ENCODE measurements at places on chromosomes 4 and X.

DNA sequence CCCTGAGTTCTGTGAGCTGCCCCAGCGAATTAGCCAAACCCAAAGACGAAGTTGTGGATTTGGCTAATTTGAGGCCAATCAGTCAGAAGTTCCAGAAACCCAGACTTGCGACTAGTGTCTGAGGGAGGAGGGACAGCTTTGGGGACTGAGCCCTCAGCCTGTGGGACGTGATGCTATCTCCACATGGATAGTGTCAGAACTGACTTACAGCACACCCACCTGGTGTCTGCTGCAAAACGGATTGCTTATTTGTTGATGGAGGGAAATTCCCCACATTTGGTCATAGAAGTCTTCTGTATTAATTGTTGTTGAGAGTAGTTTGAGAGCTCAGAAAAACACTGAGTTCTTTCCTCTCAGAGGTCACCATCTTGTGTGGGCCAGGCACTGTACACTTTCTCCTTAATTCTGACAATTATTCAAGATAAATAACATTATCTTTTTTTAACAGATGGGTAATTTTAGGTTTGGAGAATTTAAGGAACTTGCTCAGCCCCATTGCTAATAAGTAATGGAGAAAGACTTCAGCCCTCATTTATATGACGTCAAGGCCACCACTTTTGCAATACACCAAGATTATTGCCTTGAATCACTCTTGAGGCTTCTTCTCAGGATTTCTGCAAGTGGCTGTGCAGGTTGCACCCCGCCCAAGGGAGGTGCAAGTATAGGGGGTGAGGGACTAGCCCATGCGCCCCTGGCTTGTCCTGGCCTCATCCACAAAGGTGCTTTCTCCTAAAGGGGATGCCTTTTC is 16.7 kb downstream of the CLRN2 start:
- DNase-seq: no peak

DNA sequence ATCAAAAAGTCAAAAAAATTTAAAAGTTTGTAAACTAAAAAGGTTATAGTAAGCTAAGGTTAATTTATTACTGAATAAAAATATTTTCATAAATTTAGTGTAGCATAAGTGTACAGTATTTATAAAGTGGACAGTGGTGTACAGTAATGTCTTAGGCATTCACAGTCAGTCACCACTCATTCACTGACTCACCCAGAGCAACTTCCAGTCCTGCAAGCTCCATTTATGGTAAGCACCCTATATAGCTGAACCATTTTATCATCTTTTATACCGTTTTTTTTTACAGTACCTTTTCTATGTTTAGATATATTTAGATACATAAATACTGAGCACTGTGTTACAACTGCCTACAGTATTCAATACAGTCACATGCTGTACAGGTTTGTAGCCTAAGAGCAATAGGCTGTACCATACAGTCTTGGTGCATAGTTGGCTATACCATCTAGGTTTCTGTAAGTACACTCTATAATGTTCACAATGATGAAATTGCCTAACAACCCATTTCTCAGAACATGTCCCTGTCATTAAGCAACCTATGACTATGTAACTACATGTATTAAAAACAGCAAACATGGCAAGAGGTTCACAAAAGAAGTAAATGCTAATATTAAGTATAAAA is 18.6 kb downstream of the ACSL4 start:
- DNase-seq: no peak

DNA sequence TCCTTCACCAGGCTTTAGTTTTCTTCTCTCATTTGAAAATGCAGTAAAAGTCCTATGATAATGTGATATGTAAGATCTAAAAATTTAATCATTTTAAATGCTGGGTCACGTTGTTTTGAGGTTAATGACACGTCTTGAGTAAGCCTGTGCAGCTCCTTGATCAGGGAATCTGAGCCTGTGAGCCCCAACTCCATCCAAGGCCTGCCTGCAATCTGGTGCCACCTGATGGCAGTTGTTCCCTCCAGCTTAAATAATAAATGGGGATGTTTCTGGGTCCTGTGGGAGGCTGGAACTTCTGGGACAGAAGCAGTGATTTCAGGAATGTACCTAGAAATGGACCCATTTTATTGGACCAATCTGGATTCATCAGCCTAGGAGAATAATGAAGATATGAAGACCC is 455.4 kb upstream of the ADGRL3 start:
- no peak for DNase-seq

DNA sequence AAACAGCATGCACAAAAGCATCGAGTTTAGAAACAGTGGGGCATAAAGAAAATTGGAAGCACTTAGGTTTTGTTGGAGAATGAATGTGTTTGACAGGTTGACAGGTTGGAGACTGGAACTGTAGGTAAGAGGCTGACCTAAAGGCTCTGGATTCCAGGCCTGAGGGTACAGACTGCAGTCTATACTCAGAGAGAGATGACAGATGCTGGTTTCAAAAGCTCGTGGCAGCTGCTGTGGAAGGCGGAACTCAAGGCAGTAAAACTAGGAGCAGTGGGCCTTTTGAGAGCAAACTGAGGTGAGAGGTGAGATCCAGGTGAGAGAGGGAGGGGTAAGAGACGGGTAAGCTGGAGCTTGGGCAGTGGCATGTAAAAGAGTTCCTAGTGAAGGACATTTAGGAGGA is 415.2 kb downstream of the TRIML1 start:
- no peak for DNase-seq

- peak; percentile 60 for DNase-seq
These were observed 21.9 kb downstream of the BMP3 start for GRCh38 chr4:81052119-81053068.

GRCh38 chr4:185950891-185951290 is 118.1 kb upstream of the TLR3 start:
- no peak for DNase-seq

- no peak for DNase-seq
These were observed 7.8 kb downstream of the FRG2 start for GRCh38 chr4:190019023-190019858.

DNA sequence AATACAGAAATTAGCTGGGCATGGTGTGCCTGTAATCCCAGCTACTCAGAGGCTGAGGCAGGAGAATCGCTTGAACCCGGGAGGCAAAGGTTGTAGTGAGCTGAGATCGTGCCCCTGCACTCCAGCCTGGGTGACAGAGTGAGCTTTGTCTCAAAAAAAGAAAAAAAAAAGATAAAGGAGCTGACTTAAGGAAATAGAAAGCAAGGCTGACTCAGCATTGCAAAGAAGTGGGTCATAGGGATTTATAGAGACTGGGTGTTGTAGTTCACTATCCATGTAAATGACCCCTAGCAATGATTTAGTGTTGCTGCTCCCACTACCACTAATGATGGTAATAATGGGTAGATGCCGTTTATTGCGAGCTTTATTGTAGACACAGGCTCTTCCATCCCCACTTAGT is 47.6 kb downstream of the ADD1 start:
- no peak for DNase-seq

DNA sequence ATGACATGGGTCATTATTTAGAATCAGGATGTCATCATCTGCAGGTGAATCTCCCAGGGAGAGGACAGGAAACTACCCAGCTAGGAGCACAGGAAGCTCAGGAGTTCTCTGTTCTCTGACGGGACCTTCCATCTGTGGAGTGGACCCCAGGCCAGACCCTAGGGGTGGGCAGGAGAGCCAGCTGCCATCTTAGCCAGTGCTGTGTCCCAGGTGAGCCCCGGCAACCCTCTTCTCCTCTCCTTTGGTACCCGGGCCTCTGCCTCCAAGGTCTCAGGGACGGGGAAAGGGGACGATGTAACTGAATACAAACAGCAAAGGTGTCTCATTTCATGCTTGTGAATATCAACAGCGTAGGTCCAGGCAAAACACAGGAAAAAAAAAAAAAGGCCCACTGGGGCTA is 48.5 kb downstream of the C4orf50 start:
- no peak for DNase-seq

GRCh38 chr4:41358647-41359421 is 102.1 kb downstream of the UCHL1 start:
- peak; percentile 94 for DNase-seq

DNA sequence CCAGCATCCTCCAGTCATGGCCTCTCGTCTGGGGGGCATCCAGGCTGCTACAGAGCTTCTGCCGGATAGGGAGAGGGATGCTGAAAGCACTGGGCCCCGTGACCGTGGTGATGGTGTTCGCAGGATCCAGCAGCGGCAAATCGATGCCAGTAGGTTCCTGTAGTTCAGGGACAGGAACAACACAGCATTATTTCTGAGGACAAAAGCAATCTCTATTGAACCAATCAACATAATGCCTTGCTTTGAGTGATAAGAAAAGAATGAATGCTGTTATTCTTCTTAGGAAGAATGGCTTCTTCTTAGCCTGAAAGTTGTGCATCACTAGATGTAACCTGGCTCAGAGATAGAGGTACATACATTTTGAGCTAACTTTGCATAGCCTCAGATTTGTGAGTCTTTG is 378.6 kb downstream of the UNC5C start:
- DNase-seq: no peak

GRCh38 chrX:79371101-79371500 is 4.0 kb upstream of the ITM2A start:
- DNase-seq: no peak

DNA sequence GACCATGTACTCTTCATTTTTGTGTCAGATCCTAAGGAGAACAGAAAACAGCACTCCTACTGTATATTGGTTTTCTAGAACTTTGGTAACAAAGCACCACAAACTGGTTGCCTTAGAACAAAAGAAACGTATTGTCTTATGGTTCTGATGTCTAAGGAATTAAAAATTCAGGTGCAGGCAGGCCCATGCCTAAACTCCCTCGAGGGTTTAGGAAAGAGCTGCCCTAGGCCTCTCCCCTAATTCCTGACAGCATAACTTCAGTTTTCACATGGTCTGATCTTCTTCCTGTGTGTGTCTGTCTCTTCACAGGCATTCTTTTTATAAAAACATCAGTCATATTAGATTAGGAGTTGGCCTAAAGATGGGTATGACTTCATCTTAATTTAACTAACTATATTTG is 1093.6 kb downstream of the TECRL start:
- no peak for DNase-seq

- no peak for DNase-seq
These were observed 27.4 kb downstream of the HOPX start for GRCh38 chr4:56653461-56654237.

- DNase-seq: no peak
These were observed 170.9 kb downstream of the IL15 start for GRCh38 chr4:141807103-141807891.

DNA sequence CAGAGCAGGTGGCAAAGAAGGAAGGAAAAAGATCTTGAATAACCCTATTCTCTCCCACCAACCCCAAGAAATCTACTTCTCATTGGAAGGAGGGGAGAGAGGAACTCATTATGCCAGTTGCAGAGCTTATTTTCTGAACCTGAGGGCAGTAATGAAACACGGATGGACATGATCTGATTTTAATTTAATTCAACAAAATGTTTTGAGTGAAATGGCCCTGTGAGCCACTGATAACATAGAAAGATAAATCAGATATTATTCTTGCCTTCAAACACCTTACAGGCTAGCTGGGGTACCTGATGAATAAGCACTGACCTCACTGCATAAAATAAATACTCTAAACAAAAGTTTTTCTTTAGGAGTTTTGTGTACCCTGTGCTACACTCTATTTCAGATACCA is 30.3 kb downstream of the DAPP1 start:
- no peak for DNase-seq

- no peak for DNase-seq
These were observed 51.6 kb upstream of the SETD7 start for GRCh38 chr4:139607502-139608060.

DNA sequence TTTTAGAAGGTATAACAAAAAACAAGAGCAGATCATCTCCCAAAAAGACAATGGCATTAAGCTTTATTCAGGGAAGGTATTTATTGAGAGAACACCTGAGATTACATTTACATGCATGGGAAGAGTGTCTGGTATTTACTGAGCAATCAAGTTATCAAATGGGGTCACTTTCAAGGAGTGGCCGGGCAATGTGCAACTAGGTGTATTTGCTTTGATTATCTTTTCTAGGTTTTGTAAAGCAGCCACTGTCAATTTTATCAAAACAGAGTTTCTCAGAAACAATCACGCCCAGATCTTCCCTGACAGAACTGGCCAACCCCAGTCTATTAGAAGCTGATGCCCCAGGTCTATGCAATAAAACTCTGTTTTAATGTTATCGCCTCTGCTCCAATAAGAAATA is 169.5 kb downstream of the GLRA2 start:
- DNase-seq: no peak

GRCh38 chrX:38879631-38880220 is 78.5 kb downstream of the MID1IP1 start:
- DNase-seq: peak; percentile 31

DNA sequence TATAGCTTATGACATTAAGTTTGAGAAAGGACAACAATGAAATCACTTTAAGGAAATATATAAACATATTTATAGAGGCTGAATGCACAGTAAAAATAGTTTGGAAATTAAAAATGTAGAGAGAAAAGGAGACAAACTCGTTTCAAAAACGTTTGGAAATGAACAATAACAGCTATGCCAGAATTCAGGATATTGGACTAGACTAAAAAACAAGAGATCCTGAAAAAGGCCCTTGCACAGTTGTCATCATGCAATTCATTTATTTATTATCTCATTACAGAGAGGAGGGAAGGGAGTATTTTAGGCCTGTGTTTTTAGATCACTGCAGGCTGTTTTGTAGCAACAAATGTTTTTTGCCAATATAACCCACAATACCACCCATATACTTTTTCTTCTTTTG is 527.2 kb downstream of the ADGRL3 start:
- DNase-seq: no peak

GRCh38 chr4:23911675-23912455 is 22.0 kb upstream of the PPARGC1A start:
- no peak for DNase-seq

- no peak for DNase-seq
These were observed 29.5 kb upstream of the IRF2 start for GRCh38 chr4:184503869-184504300.

- DNase-seq: no peak
These were observed 139.4 kb downstream of the EVC2 start for GRCh38 chr4:5568931-5569330.

DNA sequence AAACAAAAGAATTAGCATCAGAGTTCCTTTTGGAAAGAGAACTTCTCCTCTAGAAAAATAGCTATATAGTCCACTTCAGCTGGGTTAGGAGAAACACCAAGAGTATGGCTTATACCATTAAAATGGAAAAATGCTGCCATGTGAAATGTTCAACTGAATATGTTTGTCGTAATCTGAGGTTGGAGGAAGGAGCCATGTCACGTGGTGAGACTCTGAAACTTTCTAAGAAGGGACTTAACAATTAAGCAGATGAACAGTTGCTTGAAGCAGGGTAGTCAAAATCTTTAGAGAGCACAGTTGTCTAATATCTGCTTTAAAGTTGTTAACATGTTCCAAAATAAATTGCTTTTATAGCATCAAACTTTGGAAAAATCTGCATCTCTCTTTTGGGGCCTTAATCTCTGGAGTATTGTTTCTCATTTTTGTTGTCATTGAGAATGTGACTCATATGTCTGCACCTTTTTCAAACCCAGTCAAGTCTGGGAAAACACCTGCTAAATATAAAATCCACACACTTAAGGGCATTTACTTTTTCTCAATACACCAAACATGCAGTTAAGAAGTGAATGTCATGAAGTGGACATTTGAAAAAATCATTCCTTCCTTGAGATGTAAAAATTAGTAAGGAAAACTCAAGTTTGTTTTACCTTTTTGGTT is 168.8 kb upstream of the PDE5A start:
- no peak for DNase-seq

All from NCI-H1092 treated with DMSO at 0.1 percent for 48 hours (cell line).